ENCODE measurements at places on chromosomes 2 and 18.

GRCh38 chr2:127650041-127650784, 4.3 kb downstream of the GPR17 start:
- no peak for DNase-seq

- peak; percentile 61 for DNase-seq
Observed at GRCh38 chr2:8544786-8545694, 136.8 kb upstream of the ID2 start.

- no peak for DNase-seq
Observed at GRCh38 chr2:201955702-201956141, 77.9 kb upstream of the FZD7 start.

- DNase-seq: no peak
Observed at GRCh38 chr2:105804266-105804665, 59.6 kb downstream of the NCK2 start.

DNA sequence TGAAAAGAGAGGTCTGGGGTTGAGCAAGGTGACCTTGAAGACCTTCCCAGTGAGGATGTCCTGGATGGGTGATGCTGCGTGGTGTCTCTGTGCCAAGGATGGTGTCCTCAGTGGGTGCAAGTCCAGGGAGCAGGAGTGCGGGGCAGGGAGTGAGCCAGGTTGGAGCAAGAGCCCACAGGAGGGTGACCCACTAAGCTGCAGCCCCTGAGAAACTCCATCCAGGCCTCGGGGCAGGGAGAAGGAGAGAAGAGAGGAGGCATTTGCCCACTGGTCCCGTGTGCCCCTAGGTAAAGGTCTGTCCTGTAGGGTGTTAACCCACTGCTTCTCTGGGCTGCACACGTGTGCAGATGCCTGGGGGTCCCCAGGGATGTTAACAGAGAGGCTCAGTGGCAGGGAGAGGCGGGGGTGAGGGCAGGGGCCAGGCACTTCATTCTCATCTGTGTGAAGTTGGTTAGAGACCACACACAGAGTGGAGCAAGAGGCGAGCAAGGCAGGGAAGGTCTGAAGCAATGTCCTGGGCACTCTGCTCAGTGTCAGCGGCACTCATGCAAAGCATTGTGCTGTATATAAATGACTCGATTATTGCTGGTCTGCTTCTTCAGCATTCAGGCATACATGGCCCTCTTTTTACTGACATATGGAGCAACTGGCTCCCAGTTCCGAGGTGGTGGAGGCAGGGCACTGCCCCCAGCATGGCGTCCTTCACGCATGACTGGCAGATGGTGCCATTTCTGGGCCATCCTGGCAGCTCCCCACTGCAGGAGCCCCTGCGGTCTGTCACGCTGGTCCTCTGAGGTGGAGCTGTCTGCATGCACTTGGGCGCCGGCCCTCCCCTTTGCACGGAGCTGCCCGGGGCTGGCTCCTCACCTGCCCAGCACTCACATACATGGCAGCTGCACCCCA, 117.2 kb upstream of the HS6ST1 start:
- no peak for DNase-seq

- DNase-seq: no peak
Observed at GRCh38 chr2:159996792-159997546, 65.4 kb downstream of the PLA2R1 start.

DNA sequence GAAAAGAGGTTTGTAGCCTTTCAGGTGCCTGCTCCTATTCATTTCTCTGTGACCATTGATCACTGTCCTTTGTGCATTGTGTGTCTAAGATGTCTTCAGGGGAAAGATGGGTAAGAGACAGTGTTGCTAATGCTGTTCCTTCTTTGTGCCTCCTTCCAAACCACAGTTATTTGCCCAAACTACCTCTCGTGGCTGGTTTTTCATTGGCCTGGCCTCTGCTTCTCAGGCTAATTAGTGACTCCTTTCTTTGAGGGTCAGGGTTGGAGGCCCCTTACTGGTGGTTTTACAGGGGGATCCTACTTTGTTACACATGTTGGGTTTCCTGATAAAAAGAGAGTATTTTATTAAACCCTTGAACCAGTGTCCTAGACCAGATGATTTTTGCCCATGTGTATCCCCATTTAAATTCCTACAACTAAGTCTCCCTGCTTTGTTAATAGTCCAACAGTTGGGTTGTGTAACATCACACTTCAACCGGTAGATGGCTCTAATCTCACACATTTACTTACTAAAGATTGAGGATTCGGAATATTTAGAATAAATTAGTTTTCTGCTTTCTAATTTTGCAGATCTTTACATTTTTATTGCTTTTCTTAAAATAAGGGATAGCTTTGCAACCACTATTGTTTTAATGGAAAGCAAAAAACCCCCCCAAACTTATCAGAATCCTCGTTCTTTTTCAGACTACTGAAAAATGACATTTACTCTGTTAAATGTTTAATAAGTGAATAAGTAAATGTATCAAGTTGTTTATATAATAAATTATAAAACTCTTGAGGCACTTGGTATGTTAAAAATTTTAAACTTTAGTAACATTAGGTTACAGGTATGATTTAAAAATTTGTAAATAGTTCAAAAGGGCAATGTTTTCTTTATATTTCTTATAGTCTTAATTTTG, 2.4 kb downstream of the MARS2 start:
- DNase-seq: no peak

DNA sequence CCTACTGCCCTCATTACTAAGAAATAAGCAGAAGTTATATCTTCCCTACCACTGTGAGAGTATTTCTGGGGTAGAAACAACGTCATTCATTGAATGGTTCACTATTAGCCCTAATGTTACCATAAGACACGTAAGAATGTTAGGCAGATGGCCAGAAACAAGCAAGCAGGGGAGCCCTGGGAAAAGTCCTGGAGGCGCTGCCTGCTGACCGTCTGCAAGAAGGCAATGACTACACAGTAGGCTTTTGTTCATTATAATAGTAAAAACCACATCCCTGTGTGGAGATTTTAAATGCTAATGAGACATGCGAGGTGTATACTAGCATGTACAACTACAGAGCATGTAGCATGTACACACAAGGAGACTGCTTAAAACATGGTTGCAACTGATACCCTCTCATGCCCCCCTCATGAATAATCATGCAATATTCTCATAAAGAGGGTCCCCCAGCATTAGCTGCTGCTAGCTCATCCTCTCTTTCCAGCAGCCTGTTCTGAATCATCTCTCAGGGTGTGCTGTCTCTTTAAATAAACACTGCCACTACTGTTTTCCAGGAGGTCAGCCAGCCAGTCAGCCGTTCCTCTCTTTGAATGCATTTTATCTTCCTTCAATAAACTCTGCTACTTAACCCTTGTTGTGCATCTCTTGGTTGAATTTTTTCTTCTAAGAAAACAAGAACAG, 23.6 kb downstream of the SUCLG1 start:
- DNase-seq: no peak

- no peak for DNase-seq
Observed at GRCh38 chr2:117832905-117833613, 18.6 kb downstream of the DDX18 start.

DNA sequence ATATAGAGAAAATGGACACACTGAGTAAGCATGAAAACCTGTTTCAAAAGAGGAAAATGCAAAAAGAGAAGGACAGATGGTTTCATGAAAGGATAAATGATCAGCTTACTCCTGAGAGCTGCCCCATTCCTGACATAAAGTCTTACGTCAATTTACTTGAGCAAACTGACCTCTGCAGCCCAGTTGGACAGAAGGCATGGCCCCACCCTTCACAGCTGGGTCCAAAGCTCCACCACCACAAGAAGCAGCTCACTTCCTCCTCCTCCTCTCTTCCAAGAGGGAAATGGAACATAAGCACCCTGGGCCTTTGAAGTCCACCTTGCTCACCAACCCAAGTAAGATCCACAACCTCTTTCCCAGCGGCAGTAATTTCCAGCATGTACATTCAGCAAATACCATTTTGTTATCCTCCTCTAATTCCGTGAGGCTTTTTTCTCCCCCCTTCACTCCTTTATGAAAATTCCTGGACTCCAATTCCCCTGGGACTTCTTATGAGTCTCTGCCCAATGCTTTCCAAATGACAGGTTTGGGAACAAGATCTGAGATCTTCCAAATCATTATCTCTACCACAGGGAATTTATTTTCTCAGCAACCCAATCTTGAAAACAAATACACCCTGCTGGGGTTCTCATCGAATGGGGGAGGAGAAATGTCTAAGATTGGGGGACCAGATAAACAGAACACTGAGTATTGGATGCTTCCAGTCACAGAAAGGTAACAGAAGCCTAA, 10.1 kb downstream of the COL4A4 start:
- DNase-seq: no peak

- DNase-seq: no peak
Observed at GRCh38 chr2:172834881-172835280, 99.2 kb downstream of the RAPGEF4 start.

GRCh38 chr2:233218836-233219235, 32.6 kb upstream of the ATG16L1 start:
- DNase-seq: no peak

GRCh38 chr2:96870626-96871255, 861 bp upstream of the SEMA4C start:
- DNase-seq: no peak

DNA sequence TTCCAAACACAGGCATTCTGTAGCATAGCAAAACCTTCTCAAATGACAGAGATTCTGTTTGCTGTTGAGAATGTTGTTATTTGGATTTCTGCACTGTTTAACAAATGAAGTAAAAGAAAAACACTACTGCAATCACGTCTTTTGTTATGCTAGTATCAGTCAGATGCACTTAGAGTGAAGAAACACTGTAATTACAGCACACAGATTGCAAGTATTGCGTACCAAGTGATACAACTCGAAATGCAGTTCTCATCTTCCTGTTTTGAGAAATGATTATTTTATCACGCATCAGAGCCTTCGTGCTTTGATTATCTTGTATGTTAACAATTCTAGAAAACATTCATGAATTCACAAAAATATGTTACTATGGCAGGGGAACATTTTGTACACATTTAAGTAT, 41.8 kb upstream of the KLF11 start:
- DNase-seq: no peak

DNA sequence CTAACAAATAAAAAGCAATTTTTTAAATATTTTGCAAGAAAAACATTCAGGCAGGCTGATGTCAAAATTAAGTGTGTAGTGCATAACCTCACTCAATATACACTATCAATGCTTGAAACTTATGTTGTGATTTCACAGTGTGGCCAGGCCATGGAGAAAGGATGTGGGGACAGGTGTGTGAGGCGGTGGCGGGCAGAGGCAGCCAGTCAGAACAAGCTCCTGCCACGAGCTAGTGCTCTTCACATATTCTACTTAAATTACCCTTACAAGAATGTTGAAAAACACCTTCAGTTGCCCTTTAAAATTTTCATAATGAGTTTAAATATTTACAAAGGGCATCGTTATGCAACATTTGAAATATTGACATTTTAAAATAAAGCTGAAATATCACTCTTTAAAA, 43.2 kb downstream of the CYB5A start:
- peak; percentile 52 for DNase-seq

DNA sequence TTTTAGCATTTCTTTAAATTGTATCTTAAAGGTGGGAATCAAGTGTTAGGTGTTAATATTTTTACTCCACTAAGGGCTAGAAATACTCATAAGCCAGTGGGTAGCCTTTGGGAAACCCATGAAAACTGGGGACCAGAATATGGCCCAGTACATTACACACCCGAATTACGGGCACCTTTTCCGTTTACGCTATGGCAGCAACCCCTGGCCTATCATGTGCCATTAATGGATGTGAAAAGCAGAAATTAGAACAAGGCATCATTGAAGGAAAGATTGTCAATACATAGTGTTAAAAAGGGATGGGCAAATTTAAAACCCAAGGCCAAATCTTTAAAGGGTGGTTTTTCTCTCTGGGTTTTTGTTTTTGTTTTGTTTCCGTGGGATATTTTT, 781 bp downstream of the FARP2 start:
- DNase-seq: no peak

Measured in GM18507 (cell line).